Mesenchymal stem cell (in vitro differentiated cells and primary cell): ENCODE measurements at places on chromosomes 2 and 18.

DNA sequence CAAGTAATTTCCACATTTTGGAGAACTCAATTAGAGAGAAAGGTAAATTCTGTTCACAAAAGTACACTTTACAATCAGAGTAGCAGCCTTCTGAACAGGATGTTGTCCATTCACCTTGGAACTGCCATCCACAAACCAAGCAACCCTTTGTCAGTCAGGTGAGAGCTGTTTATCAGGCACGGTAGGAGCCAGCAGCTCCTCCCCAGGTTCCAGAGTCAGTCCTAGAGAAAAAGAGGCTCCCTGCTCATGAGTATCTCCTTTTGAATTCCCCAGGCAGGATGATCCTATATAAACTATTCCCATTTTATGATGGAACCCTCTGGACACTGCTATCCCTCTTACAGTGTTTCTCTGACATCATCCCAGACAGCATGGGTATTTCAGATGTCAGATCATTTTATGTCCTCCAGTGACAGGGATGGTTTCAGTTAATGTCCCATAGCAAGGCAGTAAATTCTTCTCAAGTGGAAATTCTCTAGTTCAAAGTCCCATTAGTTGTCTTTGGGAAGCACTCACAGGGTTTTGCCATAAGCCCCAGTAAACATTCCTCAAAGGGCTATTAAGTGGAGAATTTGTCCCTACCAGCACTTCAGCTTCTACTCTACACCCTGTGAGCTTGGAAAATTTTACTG, 34.5 kb upstream of the CSRNP3 start:
- H3K4me3 ChIP-seq, result no peak overlapping the region
- no peak for DNase-seq
- H3K27me3 ChIP-seq, result no peaks in the 10 kb centered on the region
- H3K36me3 ChIP-seq, result no peaks in the 10 kb centered on the region
- H3K27ac ChIP-seq, result no peak overlapping the region

DNA sequence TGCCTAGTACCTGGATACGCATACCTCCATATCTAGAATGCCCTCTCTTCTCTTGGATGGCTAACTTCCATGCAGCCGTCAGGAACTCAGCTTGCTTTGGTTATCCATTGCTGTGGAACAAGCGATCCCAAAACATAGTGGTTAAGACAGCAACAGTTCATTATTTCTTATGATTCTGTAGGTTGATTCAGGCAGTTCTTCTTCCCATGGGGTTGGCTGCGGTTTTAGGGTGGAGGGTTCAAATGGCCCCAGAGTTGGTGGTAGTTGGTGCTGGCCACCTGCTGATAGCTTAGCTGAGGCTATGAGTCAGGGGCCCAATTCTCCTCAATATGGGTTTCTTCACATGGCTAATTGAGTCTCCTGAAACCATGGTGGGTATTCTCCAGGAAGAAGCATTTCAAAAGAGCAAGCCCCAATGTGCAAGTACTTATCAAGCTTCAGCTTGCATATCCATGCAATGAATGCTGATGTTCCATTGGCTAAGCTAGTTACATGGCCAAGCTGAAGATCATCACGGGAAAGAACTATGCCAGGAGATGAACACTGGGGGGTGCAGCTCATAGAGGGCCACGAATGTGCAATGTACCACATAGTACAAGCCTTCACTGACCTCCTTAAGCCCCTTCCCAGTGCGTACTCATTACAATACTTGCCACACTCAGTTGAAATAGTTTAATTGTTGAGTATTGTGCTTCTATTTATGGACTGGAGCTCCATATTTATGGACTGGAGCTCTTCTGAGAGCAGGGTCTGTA, 10.0 kb upstream of the RHOB start:
- peaks cover 10% of the 10 kb centered on the region for H3K4me1 ChIP-seq
- H3K27ac ChIP-seq, result no peak overlapping the region
- no peaks in the 10 kb centered on the region for H3K27me3 ChIP-seq
- no peaks in the 10 kb centered on the region for H3K36me3 ChIP-seq
- no peak overlapping the region for H3K4me3 ChIP-seq
- no peak for DNase-seq

DNA sequence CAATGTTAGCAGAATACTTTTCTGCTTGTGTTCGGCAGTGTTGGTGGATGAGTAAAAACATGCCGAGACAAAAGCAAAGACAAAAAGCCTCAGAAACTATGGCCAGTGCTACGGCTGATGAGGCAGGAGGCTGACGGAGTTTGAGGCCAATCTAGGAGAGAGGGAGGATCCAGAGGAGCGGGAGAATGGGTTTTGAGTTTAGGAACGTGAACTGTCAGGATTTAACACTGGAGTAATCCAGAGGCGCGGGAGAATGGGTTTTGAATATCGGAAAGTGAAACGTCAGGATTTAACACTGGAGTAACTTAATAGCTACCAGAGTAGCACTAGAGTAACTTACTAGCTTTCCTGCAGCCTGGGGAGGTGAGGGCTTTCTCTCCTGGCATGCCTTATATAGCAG, 37.4 kb downstream of the LYPD6B start:
- DNase-seq, result peak; percentile 46
- H3K36me3 ChIP-seq, result no peaks in the 10 kb centered on the region
- peak overlapping the region; percentile 32 for H3K27ac ChIP-seq
- peaks cover 7% of the 10 kb centered on the region for H3K4me1 ChIP-seq
- H3K4me3 ChIP-seq, result peak overlapping the region; percentile 70

DNA sequence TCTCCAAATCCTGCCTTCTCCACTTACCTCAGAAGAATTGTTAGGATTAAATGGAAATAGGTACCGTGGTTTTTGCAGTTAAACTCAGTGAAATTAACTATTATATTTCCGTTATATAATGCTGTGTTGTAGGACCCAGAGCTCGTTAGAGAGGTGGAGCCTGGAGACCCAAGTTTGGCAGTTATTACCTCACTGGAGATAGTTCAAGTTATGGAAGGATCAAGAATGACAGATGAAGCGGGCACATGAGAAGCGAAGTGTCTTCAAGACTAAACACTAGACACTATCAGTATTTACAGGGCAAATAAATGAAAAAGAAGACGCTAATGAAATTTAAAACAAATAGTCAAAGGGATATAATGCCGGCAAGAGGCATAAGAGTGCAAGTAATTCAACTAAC, 866 bp downstream of the CWC22 start:
- peaks cover 3% of the 10 kb centered on the region for H3K4me1 ChIP-seq
- peaks cover 3% of the 10 kb centered on the region for H3K36me3 ChIP-seq
- peak overlapping the region; percentile 94 for H3K4me3 ChIP-seq
- H3K27ac ChIP-seq, result no peak overlapping the region

DNA sequence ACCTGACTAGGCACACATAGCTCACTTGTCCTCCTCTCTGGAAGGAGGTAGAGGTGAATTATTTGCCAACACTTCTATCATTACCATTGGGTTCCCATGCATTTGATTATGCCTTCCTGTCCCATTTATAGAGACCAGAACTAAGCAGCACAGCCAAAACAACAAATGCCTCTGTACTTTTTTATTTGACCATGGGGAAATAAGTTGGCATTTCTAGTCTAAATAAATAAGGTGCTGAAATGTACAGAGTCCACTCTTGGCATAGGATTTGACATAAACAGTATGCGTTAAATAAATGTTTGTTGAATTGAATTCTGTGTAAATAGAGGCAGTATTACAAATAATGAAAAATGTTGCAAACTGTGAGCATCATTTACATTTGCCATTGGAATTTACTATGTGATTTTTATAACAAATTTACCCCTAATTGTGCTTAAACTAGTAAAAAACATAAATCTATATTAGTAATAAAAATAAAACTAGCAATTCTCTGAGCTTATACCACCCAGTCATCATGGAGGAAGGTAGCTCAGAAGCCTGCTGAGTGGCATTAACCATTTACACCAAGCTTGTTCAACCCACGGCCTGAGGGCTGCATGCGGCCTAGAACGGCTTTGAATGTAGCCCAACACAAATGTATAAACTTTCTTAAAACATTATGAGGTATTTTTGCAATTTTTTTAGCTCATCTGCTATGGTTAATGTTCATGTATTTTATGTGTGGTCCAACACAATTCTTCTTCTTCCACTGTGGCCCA, 367.8 kb downstream of the FIGN start:
- no peak for DNase-seq
- no peak overlapping the region for H3K27ac ChIP-seq
- no peaks in the 10 kb centered on the region for H3K36me3 ChIP-seq
- H3K27me3 ChIP-seq, result no peaks in the 10 kb centered on the region
- no peak overlapping the region for H3K4me3 ChIP-seq
- H3K4me1 ChIP-seq, result no peaks in the 10 kb centered on the region

DNA sequence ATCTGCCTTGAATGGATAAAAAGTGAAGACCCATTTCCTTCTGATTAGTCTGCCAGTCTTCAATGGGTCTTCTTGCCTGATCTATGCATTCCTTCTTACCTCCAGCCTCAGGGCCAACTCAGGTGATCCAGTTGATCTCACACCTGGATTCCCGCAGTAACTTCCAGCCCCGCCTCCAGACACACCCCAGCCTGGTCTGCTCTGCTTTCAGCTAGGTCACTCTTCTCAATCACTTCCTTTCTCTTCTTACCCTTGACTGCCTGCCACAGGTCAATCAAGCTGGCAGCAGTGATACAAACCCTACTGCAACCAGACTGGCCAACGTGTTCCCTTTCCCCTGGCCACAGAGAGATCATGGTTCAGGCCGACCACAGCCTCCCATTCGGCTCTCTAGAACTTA, 263.6 kb downstream of the ZNF516 start:
- no peak for DNase-seq
- no peaks in the 10 kb centered on the region for H3K27me3 ChIP-seq
- H3K4me1 ChIP-seq, result peaks cover 2% of the 10 kb centered on the region
- no peak overlapping the region for H3K4me3 ChIP-seq
- H3K36me3 ChIP-seq, result no peaks in the 10 kb centered on the region

- no peaks in the 10 kb centered on the region for H3K27me3 ChIP-seq
- no peak overlapping the region for H3K27ac ChIP-seq
- no peaks in the 10 kb centered on the region for H3K36me3 ChIP-seq
- H3K4me3 ChIP-seq, result peak overlapping the region; percentile 67
Observed at GRCh38 chr18:22558945-22559385, 141.2 kb upstream of the CTAGE1 start.

- no peak for DNase-seq
- no peaks in the 10 kb centered on the region for H3K36me3 ChIP-seq
- no peaks in the 10 kb centered on the region for H3K27me3 ChIP-seq
- H3K4me3 ChIP-seq, result peak overlapping the region; percentile 53
- peaks cover 5% of the 10 kb centered on the region for H3K4me1 ChIP-seq
Observed at GRCh38 chr2:66853585-66853984, 418.7 kb downstream of the MEIS1 start.

DNA sequence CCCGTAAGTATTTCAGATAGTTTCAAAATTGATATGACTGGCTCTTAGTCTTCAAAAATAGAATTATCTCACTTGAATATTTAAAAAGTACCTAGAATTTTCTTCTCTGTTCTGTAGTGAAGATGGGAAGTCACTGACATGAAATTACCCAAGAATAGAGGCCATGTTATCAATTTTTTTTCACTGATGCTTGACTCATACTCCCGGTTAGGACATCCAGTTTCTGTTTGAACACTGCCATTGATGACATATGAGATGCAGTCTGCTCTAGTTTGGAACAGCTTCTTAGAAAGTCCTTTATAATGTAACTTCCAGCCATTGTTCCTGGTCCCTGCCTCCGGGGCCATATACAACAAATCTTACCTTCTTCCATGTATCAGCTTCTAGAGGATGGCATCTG, 26.0 kb downstream of the MAP3K20 start:
- H3K36me3 ChIP-seq, result peaks cover 27% of the 10 kb centered on the region
- H3K4me3 ChIP-seq, result no peak overlapping the region
- no peaks in the 10 kb centered on the region for H3K4me1 ChIP-seq
- H3K27ac ChIP-seq, result no peak overlapping the region
- no peaks in the 10 kb centered on the region for H3K27me3 ChIP-seq
- DNase-seq, result peak; percentile 75

DNA sequence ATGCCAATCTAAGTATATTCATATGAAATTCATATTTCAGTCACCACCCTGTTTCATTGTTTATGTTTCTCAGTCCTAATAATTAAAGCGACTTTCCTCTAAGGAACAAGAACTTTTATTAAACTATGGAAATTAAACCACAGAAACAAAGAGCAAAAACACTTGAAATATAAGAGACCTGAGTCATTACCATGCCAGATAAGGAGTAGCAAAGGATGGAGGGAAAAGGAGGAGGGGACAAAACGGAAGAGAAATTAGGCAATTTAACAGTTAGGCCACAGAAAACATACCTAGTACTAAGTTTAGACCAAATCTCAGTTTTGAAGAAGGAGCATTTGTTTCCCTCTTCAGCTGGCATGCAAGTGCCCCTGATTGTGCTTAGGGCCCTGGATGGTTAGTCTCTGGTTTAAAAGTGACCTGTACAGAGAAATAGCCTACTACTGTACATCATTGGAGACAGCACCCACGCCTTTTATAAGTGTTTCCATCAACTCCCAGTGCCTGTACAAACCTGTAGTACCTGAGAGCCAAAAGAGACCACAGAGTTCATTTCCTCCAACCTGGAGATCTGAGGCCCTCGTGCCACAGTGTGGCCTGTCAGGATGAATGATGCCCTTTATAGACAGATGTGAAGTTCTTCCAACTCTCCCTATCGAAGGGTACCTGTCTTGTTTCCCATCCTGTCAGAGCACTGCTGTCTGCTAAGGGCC, 74.5 kb downstream of the SPATS2L start:
- peaks cover 22% of the 10 kb centered on the region for H3K4me1 ChIP-seq
- H3K4me3 ChIP-seq, result no peak overlapping the region
- peak; percentile 83 for DNase-seq
- peak overlapping the region; percentile 21 for H3K27ac ChIP-seq
- H3K36me3 ChIP-seq, result peaks cover 3% of the 10 kb centered on the region

GRCh38 chr2:63078852-63079606, 28.4 kb downstream of the OTX1 start:
- H3K4me1 ChIP-seq, result no peaks in the 10 kb centered on the region
- H3K4me3 ChIP-seq, result no peak overlapping the region
- H3K36me3 ChIP-seq, result no peaks in the 10 kb centered on the region

GRCh38 chr2:6952101-6952500, 34.9 kb downstream of the RNF144A start:
- DNase-seq, result no peak
- H3K4me3 ChIP-seq, result no peak overlapping the region
- H3K4me1 ChIP-seq, result peaks cover 2% of the 10 kb centered on the region

DNA sequence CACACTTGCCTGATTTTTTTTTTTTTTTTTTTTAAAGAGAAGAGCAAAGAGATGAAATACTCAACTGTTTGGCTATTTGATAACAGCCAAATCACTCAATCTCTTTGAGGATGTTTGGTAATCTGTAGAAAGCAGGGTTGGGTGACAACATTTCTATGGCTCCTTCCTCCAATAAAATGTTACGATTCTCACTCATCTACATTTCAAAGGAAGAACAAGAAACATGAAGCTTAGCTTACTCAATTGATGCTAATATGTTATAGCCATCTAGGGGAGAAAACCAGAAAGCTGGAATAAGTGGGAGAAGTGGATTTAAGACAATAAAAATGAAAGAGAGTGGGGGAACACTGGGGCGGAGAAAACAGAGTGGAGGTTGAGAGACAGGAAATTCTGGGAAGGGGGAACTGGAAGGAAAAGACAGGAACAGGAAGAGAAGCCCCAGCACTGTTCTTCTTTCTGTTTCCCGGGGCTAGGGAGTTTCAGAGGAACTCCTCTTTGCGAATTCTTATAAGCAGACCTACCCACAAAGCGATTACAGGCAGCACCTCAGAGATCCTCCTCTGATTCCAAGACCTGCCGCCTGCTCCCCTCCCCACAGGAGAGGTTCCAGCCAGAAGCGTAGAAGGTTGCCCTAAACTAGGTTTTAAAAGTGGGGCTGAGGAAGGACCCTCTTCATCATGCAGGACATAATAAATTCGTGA, 13.3 kb downstream of the ST3GAL5 start:
- no peak overlapping the region for H3K27ac ChIP-seq
- no peak overlapping the region for H3K4me3 ChIP-seq
- peaks cover 33% of the 10 kb centered on the region for H3K36me3 ChIP-seq
- DNase-seq, result no peak
